ENCODE measurements at places on chromosomes 5 and 9.

GRCh38 chr5:154194345-154195329 lies 4.1 kb downstream of the GALNT10 start:
- no peak for DNase-seq

- no peak for DNase-seq
Observed at GRCh38 chr5:32360906-32361305, 48.2 kb upstream of the MTMR12 start.

DNA sequence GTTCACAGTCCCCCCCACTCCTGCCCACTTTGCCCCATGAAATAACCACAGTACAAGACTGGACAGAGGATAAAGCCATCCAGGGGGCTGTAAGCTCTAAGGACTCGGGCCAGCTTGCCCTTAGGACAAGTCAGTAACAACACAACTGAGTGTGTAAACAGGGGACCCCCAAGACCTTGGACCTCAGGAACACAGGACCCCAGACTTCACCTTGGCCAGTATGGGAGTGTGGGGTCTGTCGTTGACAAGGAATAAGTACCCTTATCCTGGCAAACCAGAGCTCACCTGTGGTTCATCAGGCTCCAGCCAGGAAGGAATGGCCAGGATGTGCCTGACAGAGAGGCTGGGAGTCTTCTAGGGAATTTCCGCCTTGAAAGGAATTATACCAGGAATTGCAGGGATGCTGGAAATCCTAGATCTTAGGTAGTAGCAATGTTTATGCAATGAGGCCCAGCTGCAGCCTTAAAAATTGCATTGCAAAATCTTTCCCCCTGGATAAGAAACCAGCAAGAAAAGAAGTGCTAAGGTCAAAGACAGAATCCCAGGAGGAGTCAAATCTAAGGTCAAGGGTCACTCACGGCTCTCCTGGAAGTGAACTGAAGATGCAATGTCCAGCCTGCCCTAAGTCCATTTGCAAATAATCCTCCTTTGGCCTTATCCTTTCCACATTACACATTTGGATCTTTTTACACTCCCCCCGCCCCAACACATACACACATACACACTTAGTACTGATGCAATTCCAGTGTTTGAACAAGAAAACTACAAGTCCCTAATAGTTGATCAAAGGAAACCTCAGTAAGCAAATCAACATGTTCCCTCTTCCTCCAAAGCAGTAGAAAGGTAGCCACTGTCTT lies 27.3 kb upstream of the TDRD7 start:
- no peak for DNase-seq

- no peak for DNase-seq
Observed at GRCh38 chr5:180604271-180604670, 13.0 kb upstream of the SCGB3A1 start.

DNA sequence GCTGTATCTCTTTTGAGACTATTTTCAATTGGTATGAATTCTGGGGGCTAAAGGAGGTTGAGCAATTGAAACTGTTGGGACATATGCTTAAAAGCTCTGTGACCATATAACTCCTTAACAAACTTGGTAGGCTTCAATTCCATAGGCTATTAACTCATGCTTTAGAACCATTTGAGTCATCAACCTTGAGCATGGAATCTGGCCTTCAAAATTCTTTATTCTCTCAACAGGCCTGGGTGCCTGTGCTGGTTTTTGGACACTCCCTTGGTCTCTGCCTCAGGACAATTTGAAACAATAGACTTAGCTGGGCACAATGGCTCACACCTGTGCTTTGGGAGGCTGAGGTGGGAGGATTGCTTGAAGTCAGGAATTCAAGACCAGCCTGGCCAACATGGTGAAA lies 61.4 kb upstream of the EPB41L4A start:
- DNase-seq: no peak

- no peak for DNase-seq
Observed at GRCh38 chr5:56251918-56252553, 18.9 kb upstream of the ANKRD55 start.

DNA sequence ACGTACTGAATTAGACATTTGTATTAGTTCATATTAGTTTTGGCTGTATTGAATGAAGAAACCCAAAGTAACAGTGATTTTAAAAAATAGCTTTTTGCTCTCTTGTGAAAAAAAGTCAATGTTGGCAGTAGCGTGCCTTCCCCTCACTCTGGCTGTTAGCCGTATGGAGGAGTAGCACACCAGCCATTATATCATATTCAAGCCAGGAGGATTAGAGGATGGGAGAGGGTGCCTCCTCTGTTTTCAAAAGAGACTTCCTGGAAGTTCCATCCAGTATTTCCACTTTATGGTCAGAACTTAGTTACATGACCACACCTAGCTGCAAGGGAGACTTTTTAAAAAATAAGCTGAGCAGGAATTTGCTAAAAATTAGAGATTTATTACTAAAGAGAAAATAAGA lies 41.2 kb downstream of the GPR21 start:
- no peak for DNase-seq

- DNase-seq: no peak
Observed at GRCh38 chr9:33433871-33434270, 13.5 kb downstream of the AQP3 start.

- DNase-seq: no peak
Observed at GRCh38 chr5:173233347-173234128, 1.5 kb downstream of the NKX2-5 start.

DNA sequence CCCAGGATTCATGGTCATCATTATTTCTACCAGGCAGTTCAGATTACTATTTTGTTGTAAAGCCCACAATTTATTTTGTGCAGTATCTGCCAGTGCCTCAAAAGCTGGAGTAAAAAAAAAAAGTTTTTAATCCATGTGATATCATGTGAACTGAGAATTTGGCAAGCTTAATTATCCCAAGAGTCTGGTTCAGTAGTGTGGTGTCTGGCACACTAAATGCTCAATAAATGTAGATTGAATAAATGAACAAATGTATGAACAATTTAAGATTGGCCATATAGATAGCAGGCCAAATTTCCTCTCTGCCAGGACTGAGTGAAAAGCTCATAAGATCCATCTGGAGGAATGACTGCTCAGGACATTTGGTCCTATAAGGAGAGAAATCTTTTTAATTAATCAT lies 533.0 kb downstream of the TLE1 start:
- DNase-seq: no peak

- DNase-seq: no peak
Observed at GRCh38 chr9:70259512-70259802, 679 bp downstream of the SMC5 start.

DNA sequence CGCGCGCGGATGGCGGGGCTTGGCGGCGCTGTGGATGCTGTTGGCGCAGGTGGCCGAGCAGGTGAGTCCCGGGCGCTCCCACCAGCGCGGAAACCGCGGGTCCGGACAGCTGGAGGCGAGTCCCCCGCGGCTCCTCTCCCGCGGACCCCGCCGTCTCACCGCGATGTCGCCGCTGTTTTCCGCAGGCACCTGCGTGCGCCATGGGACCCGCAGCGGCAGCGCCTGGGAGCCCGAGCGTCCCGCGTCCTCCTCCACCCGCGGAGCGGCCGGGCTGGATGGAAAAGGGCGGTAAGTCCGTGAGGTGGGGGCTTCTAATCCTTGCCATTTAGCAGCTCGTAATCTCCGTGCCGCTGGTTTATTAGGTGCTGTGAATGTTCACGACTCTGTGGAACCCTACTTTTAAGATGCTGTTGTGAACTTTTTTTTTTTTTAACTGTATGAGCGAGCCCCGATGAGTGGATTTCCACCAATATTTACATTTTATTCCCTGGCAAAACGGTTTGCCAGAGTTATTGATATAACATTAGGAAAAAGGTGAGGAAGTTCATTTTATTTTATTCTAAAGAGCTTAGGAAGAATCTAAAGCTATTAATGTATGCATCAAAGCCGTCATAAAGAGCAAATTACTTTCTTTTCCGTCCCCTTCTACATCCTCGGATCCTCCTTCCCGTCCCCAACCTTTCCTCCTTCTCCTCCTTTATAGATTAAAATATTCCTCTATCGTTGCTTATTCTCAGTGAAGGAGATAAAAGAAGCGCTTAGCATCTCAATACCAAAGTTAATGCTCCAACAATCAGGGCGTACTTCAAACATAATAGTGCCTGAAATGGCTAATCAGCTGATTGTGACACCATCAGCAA lies 579 bp downstream of the ADAMTS16 start:
- no peak for DNase-seq

- peak; percentile 64 for DNase-seq
Observed at GRCh38 chr5:65334077-65334476, 147.6 kb downstream of the ADAMTS6 start.
